ENCODE measurements at places on chromosomes 16 and 17.

- no peak for DNase-seq
Measured at GRCh38 chr16:78597809-78598570, 498.5 kb downstream of the WWOX start.

DNA sequence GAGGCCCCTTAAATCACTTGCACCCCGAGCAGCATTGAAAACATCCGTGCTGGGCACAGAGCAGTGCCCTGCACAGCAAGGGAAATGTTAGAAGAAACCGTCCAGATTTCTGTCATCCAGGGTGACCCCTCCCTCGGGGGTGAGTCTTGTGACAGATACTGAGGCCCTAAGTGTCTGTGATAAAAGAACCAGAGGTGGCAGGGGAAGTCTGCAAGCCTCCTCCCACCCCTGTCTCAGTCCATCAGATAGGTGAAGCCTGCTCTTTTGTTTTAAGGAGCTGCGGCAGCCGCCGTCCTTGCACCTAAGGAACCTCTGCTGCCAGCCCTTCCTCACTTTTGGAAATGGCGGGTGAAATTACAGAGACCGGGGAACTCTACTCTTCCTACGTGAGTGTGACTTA, 845 bp upstream of the NAT9 start:
- no peak for DNase-seq

GRCh38 chr16:57384248-57385070, 12.2 kb downstream of the CX3CL1 start:
- DNase-seq, result no peak

GRCh38 chr16:31386157-31386984, 6.8 kb upstream of the ITGAD start:
- no peak for DNase-seq

DNA sequence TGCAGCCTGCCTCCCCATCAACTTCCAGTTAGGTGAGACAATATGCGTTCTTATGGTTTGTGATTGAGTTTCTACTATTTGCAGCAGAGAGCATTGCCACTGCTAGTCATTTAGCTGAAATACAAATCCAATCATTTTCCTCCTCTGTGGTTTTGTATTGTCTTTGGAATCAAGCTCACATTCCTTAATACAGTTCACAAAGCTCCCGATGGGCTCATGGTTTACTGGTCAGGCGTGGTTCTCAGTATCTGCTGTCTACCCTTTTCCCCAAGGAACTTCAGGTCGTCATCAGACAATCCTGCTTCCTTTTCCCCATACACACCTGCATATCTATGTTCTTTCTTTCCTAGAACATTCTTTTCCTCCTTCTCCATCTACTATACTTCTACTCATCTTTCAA, 69.6 kb upstream of the GAS7 start:
- DNase-seq, result no peak

DNA sequence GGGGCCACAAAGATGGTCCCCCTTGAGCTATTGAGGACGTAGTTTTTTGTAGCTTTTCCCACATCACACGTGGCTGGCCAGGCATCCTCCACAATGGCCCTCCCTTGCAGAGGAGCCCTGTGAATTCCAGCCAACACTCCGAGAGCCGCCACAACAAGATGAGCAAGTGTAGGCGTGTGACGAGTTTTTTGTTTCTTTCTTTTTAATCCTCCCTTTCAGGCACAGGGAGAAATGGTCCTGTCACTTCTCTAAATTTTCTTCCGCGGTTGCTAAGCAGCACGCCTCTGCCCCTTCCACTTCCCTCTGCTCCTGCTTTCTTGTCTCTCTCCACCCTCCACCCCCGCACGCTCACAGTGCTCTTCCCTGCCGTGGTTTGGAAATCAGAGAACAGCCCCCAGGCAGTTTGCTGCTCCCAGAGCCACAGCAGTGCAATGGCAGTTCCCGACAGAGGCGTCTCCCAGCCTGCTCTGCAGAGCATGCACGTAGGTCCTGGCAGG, 68.0 kb upstream of the MRTFB start:
- DNase-seq, result no peak

- DNase-seq, result no peak
Measured at GRCh38 chr17:28043296-28043695, 819 bp downstream of the NLK start.

GRCh38 chr16:86171329-86171728, 272.4 kb downstream of the IRF8 start:
- no peak for DNase-seq

- DNase-seq, result no peak
Measured at GRCh38 chr17:8946476-8946875, 19.0 kb downstream of the PIK3R5 start.

- DNase-seq, result peak; percentile 85
Measured at GRCh38 chr17:419073-419735, 66.6 kb upstream of the RPH3AL start.

- no peak for DNase-seq
Measured at GRCh38 chr16:81446907-81447268, 2.3 kb downstream of the CMIP start.

- no peak for DNase-seq
Measured at GRCh38 chr16:54231919-54232318, 54.7 kb downstream of the IRX3 start.

GRCh38 chr17:73541561-73541981, 102.7 kb downstream of the SDK2 start:
- DNase-seq, result no peak

- DNase-seq, result no peak
Measured at GRCh38 chr16:17964196-17964595, 372.3 kb downstream of the NPIPA8 start.

DNA sequence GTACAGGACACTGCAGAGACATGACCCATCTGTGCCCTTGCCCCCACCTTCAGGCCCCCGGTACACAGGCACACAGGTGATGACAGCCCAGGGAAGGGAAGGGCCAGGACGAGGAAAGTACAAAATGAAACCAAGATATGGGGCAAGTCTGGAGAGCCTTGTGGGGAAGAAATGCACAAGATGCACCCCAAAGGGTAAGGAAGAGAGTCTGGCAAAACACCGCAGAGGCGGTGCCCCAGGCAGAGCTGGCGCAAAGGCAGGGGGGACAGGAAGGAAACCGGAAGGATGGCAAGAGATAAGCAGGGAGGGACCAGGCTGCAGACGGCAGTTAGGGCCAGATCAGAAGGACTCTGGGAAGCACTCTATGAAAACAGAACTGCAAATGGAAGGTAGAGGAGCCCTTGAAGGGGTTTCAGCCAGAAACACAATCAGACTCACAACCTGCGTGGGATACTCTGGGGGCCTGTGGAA, 81.4 kb downstream of the SLC39A11 start:
- DNase-seq, result no peak

DNA sequence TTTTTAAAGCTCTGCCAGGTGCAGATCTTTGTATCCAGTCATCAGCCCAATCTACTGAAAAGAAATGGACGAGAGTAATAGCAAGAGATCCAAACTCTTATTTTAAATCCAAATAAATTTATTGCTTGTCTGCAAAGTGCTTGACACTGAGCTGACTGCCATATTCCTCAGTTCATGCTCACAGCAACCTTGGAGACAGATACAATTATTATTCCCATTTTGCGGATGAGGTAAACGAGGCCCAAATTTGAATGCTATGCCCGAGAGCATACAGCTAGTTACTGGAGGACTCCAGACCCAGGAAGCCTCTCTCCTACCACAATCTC, 620 bp downstream of the NOB1 start:
- no peak for DNase-seq

DNA sequence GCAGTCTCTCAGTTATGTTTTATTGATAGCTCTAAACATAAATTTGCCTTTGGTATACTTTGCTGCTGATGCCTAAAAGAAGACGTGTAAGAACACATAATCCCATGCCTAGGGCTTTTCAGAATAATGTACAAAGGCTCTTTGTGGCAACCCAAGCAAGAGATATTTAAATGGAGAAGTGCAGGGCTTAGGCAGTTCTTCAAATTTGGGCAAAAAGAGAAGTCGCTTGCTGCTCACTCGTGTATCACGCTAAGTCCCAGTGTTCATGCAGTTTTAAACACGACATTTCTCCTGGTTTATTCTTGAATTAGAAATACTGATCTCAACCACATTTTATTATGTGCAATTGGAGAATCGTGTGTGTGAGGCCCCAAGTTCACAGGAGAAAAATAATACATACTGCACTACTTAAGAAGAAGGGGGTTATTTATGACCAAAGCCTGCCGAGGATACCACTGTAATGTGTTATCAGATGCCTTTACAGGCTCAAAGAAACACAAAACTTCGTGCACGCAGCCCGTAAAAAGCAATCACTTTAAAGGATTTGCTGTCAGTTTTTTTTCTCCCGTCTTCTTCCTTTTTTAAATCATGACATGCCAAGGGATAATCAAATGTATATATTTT, 22.5 kb upstream of the IRX6 start:
- DNase-seq, result no peak

DNA sequence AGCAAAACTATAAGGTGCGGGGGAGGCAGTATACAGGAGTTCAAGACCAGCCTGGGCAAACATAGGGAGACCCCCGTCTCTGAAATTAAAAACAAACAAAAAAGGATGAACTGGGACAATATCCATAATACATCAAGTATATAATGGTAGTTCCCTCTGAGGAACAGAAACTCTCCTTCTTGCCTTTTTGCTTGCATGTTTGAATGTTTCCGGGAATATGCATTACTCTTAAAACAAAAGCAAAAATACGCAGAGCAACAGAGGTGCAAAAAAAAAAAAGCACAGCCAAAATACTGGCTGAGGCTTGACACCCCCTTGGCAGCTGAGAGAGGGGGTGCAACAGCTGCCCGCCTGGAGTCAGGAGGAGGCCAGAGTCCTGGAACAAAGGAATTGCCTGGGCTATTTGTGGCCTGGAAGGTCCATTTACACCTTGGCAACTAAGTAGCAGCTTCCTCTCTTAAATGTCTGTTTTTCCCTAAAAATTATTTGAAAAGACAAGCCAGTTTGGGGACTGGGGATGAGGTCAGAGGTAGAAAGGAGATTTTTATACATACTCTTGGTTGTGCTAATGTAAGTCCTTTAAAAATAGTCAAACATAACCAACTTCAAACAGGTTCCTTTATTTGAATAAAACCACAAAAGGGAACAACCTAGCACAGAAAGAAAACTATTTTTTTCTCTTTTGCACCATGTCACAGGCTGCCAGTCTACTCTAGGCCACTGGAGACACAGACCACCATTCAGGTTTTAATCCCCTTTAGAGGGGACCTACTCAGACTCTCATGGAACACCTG, 19.5 kb downstream of the USP7 start:
- no peak for DNase-seq

- DNase-seq, result no peak
Measured at GRCh38 chr17:78771758-78772382, 10.2 kb downstream of the CYTH1 start.

DNA sequence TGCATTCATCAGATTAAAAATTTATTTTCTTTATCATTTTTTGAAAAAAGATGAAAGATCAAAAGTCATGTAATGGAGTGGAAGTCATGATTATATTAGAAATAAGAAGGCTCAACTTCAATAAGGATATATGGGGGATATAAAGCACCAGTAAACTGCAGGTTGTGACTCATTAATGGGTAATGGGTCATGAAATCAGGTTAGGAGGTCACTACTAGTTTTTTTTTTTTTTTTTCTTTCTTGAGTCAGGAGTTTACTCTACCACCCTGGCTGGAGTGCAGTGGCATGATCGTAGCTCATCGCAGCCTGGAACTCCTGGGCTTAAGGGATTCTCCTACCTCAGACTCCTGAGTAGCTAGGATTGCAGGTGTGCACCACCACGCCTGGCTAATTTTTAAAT, 14.3 kb downstream of the EFCAB13 start:
- DNase-seq, result no peak

DNA sequence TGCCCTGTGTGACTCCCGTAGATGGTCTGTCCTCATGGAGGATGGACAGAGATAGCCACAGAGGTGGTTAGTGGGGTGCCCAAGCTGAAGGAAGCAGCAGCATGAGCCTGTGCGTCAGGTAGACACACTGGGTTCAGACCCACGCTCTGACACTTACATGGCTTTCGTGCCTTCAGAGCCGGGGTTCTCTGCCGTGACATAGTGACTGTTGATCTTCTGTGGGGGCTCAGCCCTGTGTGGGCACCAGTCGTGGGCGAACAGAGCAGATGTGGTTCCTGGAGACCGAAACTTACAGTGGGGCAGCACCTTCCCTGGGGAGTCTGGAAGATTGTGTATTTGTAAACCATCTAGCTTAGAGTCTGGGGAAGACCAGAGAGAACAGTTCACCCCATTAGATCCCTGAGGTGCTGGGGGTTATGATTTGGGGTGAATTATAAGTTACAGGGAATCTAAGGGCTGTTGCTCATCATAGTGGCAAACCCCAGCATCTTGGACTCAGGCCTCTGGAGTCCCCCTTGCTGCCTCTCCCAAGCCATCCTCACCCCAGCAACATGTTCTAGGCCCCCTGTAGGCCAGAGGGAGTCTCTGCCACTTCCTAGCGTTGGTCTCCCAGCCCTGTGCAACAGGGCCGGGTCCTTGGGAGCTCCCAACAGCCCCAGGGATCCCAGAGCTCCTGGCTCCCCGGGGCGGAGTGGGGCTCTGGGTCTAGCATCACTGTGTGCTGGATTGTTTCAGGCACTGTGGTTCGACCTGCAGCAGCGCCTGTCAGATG, 28.6 kb downstream of the NECAB2 start:
- DNase-seq, result no peak

- no peak for DNase-seq
Measured at GRCh38 chr17:40498281-40499084, 2.9 kb downstream of the TNS4 start.

DNA sequence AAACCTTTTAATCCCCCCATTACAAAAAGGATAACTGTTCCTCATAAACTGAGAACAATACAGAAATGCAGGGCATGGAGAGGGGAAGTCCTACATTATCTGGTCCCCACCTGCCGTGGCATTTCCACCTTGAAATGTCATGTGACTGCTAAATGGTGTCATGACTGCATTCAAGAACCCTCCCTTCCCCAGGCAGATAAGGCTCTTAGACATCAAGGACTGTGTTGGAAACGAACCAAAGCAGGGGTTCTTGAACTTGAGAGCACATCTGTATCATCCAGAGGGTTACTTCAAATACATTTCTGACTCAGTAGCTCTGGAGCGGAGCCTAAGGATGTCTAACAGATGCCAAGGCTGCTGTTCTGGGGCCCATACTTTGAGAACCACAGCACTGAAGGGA, 18.4 kb downstream of the CMTM3 start:
- DNase-seq, result no peak

DNA sequence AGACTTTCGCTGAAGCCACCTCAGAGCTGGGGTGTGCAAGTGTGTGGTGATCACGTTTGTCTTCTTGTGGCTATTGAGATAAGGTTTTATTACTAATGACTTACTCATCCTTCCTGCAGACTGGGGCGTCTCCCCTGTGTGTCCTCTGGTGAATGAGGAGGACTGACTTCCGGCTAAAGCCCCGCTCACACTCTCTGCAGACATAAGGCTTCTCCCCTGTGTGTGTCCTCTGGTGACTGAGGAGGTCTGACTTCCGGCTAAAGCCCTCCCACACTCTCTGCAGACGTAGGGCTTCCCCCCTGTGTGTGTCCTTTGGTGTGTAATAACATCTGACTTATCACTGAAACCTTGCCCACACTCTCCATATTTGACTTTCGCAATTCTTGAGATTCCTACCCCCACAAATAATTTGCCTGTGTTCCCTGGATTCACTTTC, 19.4 kb downstream of the PRDM7 start:
- no peak for DNase-seq
